ENCODE measurements at places on chromosomes 11 and 22. TPM values are rescaled to one million over a fixed set of nuclear protein-coding genes. Genes with fewer than 3 reads are reported as not detected.

- no peak for DNase-seq
Measured at GRCh38 chr11:95372097-95372656, 141.2 kb upstream of the SESN3 start.

LRRC74B gene
- total RNA-seq = not detected

GRCh38 chr22:47587861-47588577 lies 825.6 kb downstream of the TBC1D22A start:
- no peak for DNase-seq

DNA sequence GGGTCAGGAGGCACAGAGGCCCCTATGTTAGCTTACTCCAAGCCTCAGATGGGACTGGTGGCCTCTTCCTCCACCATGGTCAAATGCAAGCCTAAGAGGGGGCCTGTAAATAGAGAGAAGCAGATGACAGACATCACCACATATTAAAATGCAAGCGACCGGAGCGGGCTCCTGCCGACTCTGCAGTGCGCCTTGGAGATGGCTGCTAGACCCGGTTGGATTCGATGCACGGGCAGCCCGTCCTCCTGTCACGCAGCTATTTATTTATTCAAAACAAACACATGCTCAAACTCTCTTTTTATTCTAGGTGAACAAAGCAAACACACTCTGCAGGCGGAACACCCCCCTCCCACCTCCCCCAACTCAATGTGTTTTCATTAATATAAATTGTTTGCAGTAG lies 208.0 kb downstream of the DSCAML1 start:
- DNase-seq = no peak

DNA sequence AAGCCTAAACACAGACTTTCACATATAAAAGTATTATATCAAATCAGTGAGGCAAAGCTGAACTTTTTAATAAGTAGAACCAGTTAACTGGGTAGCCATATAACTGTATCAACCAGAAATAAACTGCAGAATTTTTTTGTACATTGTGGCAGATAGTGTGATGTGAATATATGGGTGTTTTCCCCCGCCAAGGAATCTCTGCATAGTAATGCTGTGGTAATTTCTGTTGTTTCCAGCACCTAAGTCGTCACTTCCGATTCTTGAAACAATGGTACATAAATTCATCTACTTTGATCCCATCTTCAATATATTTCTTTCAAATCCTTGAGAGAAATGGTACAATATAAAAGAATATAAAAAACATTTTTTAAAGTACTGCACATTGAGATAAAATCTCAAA lies 39.6 kb downstream of the NARS2 start:
- DNase-seq = no peak

GRCh38 chr11:95284057-95285052 lies 53.4 kb upstream of the SESN3 start:
- DNase-seq = no peak

SOX10 gene
- not detected for total RNA-seq

GRCh38 chr11:109405671-109406070 lies 16.3 kb upstream of the C11orf87 start:
- no peak for DNase-seq

ROBO4 gene
- total RNA-seq = not detected

GAL3ST1 gene
- total RNA-seq = not detected

TRMU gene
- total RNA-seq = 30.7 TPM

GRCh38 chr11:65288706-65289536 lies 25.7 kb upstream of the CDC42EP2 start:
- DNase-seq = no peak

GRCh38 chr11:119505071-119505470 lies 82.1 kb upstream of the THY1 start:
- DNase-seq = no peak

DNA sequence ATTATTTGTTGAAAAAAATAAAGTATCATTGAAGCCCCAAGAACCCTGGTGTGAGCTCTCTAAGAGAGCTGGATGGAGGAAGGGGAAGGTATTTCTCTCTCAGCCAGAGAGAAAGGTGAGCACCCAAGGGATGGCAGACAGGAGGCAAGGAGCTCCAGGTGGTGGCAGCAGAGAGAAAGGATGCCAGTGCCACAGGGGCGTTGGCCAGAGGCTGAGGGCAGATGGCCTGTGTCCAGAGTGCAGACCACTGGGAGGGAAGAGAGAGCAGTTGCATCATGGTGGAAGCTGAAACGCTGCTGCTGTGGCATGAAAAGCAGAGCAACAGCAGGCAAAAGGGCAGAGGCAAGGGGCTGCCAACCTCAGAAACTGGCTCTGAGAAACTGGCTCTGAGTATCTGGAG lies 8.5 kb downstream of the SPON1 start:
- DNase-seq = peak; percentile 40

MRPL40 gene
- 51.3 TPM for total RNA-seq

COMT gene
- 100 TPM for total RNA-seq

CYP2R1 gene
- total RNA-seq = 23.0 TPM
